ENCODE measurements at places on chromosomes 6 and 20. TPM values are rescaled to one million over a fixed set of nuclear protein-coding genes. Genes with fewer than 3 reads are reported as not detected.

GRCh38 chr6:97215157-97215769, 67.8 kb downstream of the MMS22L start:
- H3K27ac ChIP-seq = peak overlapping the region; percentile 55
- H3K4me3 ChIP-seq = no peak overlapping the region
- peak; percentile 76 for DNase-seq
- no peaks in the 10 kb centered on the region for H3K36me3 ChIP-seq
- H3K4me1 ChIP-seq = peaks cover 26% of the 10 kb centered on the region

DNA sequence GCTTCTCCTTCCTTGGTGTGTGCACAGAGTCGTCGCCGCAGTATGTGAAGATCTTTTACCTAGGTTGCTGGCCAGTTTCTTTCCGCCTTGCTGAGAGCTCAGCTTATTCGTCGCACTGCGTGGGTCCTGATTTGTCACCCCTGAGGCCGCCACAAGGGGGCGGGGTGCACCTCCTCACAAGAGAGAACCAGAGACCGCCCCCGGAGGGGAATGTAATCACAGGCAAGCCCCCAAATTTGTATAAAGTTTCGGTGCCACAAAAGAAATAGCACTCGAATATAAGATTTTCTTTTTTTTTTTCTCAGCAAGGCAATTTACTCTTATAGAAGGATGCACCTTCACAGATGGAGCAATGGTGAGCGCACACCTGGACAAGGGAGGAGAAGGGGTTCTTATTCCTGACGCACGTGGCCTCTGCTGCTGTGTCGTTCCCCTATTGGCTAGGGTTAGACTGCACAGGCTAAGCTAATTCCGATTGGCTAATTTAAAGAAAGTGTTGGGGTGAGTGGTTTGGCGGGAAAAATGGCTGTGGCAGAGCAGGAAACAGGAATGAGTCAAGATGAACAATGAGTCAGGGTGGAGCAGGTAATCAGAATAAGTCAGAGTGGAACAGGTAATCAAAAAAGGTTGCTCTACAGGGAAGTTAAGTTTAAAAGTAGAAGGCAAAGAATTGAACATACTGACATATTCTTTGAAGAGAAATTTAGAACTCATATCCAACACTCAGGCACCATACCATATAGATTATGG, 19.5 kb downstream of the NCOA3 start:
- no peaks in the 10 kb centered on the region for H3K27me3 ChIP-seq
- no peaks in the 10 kb centered on the region for H3K4me1 ChIP-seq
- no peak overlapping the region for H3K4me3 ChIP-seq
- DNase-seq = peak; percentile 43

DNA sequence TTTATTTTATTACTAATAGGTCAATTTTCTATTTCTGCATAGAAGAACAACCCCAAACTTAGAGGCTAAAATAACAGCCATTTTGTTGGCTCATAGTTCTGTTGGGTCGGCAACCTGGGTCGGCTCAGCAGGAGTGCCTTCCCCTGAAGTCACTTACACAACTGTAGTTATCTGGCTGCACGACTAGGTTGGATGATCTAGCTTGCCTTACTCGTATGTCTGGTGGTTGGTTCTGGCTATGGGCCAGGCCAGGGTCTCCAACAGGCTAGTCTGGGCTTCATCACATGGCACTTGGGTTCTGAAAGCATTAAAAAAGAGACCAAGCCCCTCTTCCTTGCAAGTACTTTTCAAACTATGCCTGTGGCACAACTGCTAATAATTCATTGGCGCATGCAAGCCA, 53.5 kb downstream of the STXBP5 start:
- no peak overlapping the region for H3K4me3 ChIP-seq
- no peaks in the 10 kb centered on the region for H3K27me3 ChIP-seq
- no peaks in the 10 kb centered on the region for H3K36me3 ChIP-seq
- DNase-seq = no peak

PROKR2 gene
- total RNA-seq = not detected

All from neural progenitor cell (in vitro differentiated cells).